ENCODE measurements at places on chromosomes 5 and 9.

DNA sequence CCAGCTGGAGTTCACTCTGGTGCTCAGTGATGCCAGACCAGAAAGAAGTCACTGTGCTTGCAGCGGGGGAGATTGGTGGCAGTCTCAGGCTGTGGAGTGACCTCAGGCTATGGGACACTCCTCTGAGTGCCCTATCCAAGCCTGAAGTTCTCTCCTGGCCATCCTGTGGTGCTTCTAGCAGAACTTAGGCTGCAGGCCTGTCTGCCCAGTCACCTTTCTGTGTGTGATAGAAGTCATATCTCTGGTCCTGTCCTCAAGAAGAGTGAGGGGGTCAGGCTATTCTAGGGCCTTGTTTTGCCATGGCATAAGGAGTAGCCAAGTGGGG lies 9.3 kb downstream of the PDLIM4 start:
- DNase-seq: no peak

GRCh38 chr9:37952731-37953130 lies 48.8 kb upstream of the SLC25A51 start:
- DNase-seq: no peak

DNA sequence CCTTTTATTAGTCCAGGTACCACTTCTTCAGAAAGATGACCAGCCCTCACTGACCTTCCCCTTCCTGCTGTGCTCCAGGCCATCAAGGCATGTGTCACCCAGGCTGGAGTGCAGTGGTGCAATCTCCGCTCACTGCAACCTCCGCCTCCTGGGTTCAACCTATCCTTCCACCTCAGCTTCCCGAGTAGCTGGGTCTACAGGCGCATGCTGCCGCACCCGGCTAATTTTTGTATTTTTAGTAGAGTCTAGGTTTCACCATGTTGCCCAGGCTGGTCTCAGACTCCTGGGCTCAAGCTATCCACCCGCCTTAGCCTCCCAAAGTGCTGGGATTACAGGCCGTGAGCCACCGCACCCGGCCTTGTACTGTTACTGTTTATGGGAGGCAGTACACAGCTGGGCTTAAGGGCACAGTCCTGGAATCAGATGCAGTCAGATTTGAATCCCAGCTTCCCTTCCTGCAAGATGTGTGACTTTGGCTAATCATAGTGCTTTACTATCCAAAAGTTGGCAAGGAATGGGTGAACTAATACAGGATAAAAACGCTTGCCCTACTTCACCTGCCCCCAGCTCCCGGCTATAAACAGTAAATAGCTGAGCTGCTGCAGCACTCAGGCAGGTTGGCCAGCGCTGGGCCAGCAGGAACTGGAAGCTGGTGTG lies 483 bp upstream of the EIF4EBP3 start:
- DNase-seq: no peak

- DNase-seq: no peak
Measured at GRCh38 chr5:21398511-21398910, 1410.5 kb upstream of the CDH18 start.

DNA sequence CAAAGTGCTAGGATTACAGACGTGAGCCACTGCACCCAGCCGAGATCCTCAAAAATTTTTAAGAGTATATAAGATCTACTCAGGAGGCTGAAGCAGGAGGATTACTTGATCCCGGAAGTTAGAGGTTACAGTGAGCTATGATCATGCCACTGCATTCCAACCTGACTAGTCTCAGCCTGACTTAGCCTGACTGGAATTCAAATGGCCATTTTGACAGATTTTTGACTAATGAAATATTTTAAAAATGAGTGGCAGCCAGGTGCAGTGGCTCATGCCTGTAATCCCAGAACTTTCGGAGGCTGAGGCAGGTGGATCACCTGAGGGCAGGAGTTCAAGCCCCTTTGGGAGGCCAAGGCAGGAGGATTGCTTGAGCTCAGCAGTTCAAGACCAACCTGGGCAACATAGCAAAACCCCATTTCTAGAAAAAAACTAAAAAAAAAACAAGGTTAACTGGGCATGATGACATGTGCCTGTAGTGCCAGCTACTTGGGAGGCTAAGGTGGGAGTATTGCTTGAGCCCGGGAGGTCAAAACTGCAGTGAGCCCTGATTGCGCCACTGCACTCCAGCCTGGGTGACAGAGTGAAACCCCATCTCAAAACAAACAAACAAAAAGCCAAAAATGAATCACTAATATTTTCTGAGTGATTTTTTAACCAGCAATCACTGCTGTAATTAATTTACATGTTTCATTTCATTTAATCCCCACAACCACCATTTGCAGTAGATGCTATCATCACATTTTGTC lies 16.6 kb downstream of the ATOX1 start:
- no peak for DNase-seq

DNA sequence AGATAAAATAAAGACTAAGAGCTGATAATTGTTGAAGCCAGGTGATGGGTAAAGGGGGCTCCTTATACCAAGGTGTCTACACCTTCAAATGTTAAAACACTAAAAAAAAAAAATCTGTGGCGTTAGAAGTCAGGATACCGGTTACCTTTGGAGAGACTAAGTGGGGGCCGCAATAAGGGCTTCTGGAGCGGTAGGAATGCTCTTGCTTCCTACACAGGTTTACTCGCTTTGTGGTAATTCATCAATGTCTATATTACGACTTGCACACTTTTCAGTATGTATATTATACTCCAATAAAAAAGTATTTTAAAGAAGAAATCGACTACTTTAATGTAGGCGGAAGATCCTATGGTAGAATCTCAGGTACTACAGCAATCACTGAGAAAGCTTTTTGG lies 12.5 kb downstream of the MRPS27 start:
- DNase-seq: no peak

GRCh38 chr5:169686137-169686536 lies 49.1 kb downstream of the DOCK2 start:
- DNase-seq: no peak

- DNase-seq: no peak
Measured at GRCh38 chr5:78574131-78574673, 74.4 kb downstream of the LHFPL2 start.

- no peak for DNase-seq
Measured at GRCh38 chr5:15807871-15808270, 307.9 kb downstream of the FBXL7 start.

DNA sequence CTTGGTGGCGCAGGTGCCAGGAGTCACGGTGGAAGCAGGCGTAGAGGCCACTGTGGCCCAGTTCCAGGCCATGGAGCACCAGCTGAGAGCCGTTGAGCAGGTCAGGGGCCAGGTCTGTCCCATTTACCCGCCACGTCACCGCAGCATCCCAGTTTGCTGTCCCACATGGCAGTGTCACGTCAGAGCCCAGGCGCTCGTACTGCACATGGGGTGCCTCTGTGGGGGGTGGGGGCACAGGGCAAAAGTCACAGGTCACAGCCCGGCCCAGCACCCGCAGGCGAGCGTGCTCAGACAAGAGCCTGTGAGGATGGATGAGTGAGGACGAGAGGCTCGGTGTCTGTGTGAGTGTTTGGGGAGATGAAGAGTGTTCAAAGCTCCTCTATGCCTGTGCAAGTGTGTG lies 24.9 kb downstream of the CNTFR start:
- DNase-seq: no peak

GRCh38 chr5:174400461-174400860 lies 323.9 kb upstream of the MSX2 start:
- DNase-seq: no peak

DNA sequence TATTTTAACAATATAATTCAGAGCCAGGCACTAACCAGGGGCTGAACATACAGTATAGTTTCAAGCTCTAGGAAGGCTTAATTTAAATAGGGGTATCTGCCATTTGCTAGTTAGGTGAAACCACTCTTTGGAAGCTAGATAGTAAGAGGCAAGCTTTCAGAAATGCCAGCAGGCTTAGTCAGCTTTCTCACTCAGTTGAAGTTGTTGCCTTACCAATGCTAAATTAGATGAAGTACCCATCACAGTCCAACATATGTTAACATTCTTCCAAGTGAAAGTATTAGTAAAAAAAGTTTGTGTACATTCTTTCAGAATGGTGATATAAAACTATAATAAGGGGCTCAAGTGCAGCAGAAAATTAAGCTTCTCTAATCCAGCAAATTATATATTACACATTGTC lies 215.0 kb downstream of the CNTLN start:
- DNase-seq: no peak

GRCh38 chr9:69370430-69370829 lies 45.4 kb downstream of the ENTREP1 start:
- DNase-seq: no peak

DNA sequence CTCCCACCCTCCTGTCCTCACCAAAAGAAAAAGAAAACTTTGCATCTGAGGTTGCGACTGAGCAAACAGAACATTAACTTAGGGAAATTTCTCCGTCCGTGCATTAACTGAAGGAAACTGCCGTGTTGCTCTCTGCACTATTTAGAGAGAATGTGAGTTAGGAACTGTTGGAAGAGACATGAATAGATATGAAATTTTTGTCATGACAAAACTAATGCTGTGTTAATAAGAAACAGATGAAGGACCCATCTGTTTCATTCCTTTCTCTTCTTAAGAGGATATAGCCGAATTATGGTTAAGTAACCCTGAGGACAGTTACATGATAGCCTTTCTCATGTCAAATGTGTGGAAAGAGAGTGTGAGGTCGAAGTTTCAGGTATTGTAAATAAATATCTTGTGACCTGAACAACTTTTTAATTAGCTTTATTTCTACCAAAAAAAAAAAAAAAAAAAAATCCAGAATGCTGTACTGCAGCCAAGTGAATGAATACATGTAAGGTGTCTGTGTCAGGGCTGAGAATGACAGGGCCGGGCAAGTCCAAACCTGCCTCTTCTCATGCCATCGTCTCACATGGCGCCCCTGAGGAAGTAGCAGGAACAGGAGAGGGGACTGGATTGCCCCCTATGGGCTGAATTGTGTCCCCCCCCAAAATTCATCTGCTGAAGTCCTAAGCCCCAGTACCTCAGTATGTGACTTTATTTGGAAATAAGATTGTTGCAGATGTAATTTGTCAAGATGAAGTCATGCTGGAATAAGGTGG lies 35.6 kb upstream of the ANKRD33B start:
- no peak for DNase-seq

DNA sequence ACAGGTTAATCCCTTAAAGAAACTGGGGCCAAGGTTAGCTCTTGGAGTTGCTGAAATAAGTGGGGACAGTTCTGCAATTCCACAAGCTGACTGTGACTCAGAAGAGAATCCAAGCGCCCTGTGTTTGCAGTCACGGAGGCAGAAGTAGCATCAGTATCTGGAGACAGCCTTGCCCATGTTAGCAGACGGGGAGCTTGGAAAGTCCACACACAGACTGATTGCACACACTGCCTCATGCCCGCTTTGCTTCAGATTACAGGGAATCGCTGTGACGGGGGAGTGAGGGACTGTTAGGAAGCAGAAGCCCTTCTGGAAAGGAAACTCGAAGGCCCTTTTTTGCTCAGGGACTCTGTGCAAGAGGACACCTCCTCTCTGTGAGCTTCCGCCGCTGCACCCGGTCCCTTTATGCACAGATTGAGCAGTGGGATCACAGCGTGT lies 30.9 kb upstream of the PPP1R26 start:
- no peak for DNase-seq

DNA sequence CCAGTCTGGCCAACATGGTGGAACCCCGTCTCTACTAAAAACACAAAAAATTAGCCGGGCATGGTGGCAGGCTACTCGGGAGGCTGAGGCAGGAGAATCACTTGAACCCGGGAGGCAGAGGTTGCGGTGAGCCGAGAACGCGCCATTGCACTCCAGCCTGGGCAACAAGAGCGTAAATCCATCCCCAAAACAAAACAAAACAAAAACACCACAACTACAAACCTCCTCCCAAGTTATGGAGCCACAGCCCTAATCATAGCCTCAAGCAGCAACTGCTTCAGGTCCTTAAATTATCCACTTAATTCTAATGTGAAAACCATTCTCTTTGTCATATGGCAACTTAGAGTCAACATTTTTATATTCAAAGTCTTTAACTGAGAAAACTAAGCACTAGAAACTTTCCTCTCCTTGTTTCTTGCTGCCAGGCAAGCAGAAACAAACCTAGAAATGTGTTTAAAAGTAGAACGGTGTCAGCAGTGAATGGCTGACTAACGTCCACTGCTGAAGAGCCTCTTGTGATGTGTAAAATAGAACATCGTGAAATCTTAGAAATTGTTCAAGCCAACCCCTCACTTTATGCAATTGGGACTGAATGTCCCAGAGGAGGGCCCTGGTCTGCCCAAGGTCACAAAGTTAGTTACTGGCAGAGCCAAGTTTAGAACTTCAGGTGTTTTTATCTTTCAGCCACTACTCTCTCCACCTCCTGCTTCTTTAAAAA lies 5.7 kb downstream of the TMEM245 start:
- no peak for DNase-seq

GRCh38 chr5:169527066-169527465 lies 56.5 kb upstream of the SPDL1 start:
- no peak for DNase-seq

Data from activated CD4-positive, alpha-beta T cell treated with anti-CD3 and anti-CD28 coated beads for 36 hours (primary cell).